ENCODE measurements at places on chromosomes 2 and 18. TPM values are rescaled to one million over a fixed set of nuclear protein-coding genes. Genes with fewer than 3 reads are reported as not detected.

The SERPINB7 gene
- total RNA-seq = not detected

DNA sequence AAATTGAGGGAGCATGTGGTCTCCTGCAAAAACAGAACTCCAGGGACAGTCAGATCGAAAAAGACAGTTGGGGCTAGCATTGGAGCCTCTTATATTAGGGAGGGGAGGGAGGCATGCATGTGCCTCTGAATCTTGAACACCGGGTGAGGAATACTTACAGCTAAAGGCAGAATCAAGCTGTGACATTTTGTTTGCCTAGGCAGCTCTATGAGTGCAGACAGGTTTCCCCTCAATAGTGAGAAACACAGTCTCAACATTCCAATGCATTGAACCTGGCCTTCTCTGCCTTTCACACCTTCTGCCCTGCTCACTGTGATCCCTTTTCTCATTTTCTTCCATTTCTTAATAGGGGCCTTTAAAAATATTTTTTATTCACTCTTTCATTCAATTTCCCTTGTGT is 140.4 kb downstream of the THSD7B start:
- no peak for DNase-seq

DNA sequence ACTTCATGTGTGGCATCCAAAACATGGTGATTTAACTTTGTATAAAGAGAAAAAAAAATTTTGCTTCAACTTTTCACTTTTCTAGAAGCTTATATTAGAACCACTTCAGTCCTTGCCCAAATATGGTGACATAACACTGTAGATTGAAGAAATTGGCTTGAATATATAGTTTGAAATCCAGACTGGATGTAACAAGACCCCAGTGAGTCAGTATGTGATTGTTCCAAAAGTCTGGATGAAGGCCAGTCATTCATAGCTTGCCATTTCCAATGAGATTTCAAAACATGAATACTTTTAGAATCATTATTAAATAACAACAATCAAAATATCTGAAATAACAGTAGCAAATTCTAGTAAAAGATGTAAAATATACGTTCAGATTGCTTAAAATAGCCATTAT is 104.8 kb upstream of the FN1 start:
- no peak for DNase-seq

- no peak for DNase-seq
Measured at GRCh38 chr2:6934758-6935651, 17.8 kb downstream of the RNF144A start.

- no peak for DNase-seq
Measured at GRCh38 chr18:7566567-7567473, at the start of gene PTPRM. TSS of gene PTPRM (plus strand) at chr18:7567316. CDS start at chr18:7567819, 503 bp downstream.

The MYOM1 gene
- total RNA-seq = 1.9 TPM

DNA sequence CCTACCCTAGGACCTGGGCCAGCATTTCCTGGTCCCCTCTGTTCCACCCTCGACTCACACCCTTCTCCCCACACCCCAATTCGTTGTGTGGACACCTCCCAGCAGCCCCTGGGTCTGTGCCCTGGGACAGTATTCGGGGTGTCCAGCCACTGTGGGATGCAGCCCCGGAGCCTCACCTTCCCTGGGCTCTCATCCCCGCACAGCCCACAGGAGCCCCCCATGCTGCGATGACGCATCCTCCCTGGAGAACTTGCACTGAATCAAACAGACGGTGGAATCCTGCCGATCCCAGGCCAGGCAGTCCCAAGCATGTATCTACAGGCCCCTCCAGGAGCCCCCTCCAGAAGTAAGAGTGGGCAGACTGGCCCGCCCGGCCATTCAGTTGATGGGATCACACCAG is 9.7 kb downstream of the ITM2C start:
- DNase-seq = no peak

DNA sequence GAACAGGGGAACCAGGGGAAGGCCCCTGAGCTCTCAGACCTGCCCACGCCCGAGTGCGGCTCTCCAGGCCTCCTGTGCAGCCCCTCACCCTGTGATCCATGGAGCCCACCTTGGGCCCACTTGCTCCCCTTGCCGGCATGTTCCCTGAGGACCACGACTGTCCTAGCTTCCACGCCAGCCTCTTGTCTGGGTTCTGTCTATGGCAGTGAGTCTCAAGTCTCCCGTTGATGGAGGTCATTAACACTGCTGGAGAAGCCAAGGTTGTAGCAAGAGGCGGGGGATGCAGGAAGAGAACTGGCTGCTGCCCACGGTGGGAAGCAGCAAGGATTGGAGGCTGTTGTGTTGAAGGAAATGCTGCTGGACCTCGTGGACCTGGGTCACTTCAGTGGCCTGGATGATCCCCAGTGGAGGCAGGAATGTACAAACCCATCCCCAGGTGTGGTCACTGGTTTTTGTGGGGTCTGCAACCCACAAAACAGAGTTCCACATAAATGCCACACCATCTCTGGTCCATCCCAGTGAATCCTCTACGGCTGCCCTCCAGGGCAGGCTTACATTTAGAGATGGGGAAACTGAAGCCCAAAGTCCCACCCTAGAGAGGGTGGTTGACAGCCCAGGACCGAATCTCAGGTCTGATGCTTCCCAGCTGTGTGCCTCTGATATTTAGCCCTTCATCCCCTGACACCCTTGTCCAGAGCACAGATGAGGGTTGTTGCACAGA is 150.3 kb downstream of the NDUFA10 start:
- no peak for DNase-seq
